Stimulated activated CD8-positive, alpha-beta memory T cell treated with anti-CD3 and anti-CD28 coated beads, Interleukin-12 subunit alpha, Interleukin-12 subunit beta, amount 100 ng/mL, for 4 hours (primary cell): ENCODE measurements at places on chromosomes 4 and X.

DNA sequence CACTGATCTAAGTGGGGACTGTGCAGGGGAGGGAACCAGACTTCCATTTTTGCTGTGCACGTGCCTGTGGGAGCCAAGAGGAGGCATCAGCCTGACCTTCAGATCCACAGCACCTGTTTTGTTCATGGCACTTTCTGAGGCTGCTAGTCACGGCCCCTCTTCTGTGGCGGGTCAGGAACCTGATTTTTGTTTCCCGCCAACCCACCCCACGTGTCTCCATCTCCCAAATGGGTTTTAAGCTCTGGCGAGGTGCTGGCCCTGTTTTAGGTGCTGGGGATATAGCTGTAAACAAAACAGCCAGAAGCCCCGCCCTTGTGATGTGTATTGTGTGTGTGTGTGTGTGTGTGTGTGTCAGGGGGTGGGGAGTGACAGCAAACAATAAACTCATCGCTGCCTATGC lies 60.4 kb upstream of the GRPEL1 start:
- no peak for DNase-seq

- DNase-seq, result no peak
Measured at GRCh38 chr4:46386570-46386969, 3.4 kb downstream of the GABRA2 start.

DNA sequence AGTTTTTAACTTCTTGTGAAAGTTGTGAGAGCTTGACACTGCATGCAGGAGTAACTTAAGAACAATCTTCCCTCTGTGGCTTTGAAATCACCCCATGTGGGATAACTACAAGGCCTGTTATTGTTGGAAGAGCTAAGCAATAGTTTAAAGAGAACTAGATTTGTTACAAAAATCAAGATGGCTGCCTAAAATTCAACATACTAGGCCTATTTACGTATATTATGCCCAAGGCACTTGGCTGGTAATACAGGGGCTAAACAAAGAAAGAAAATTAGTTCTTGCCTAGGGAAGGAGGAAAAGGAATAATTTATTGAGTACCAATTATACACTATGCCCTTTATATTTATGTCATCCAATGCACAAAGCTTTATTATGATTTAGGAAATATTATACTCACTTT lies 36.1 kb downstream of the DMD start:
- no peak for DNase-seq

GRCh38 chrX:36198575-36198974 lies 279.0 kb downstream of the CFAP47 start:
- DNase-seq, result no peak

DNA sequence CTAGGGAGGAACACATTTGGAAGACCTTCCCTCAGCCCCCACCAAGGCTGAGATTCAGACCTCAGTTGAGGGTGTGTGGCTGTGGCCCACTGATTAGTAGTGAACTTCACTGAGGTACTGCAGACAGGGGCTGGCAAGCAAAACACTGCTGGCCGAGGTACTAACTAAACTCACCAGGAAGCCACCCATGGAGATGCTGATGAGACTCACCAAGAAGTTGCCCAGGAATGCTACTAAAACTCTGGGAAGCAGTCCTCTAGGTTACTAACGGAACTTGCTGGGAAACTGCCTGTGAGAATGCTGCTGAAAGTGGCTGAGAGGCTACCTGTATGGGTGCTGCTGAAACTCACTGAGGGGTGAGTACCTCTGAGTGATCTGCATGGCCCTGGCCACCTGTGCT lies 372.4 kb upstream of the RPS6KA3 start:
- DNase-seq, result no peak

- no peak for DNase-seq
Measured at GRCh38 chr4:16846540-16847117, 51.8 kb downstream of the LDB2 start.

GRCh38 chr4:7680731-7681130 lies 246.0 kb upstream of the PSAPL1 start:
- no peak for DNase-seq

DNA sequence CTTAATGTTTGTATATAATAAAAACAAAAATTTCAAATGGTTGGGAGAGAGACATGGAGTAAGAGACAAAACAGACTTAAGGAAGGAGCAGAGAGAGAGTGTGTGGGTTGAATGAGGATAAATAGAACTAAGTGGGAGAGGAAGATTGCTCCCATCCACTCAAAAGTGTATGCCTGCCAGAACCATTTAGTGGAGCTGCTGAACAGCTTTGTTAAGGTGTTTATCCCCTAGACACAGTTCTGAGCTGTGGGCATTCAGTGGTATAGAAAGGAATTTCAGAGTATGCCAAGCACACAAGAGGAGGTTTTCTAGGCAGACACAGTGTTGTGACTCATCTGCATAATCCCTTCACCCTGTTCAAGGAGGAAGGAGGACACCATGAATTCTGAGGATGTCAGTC lies 508.6 kb upstream of the EPHA5 start:
- no peak for DNase-seq

- no peak for DNase-seq
Measured at GRCh38 chr4:20194123-20195013, 57.3 kb upstream of the SLIT2 start.

DNA sequence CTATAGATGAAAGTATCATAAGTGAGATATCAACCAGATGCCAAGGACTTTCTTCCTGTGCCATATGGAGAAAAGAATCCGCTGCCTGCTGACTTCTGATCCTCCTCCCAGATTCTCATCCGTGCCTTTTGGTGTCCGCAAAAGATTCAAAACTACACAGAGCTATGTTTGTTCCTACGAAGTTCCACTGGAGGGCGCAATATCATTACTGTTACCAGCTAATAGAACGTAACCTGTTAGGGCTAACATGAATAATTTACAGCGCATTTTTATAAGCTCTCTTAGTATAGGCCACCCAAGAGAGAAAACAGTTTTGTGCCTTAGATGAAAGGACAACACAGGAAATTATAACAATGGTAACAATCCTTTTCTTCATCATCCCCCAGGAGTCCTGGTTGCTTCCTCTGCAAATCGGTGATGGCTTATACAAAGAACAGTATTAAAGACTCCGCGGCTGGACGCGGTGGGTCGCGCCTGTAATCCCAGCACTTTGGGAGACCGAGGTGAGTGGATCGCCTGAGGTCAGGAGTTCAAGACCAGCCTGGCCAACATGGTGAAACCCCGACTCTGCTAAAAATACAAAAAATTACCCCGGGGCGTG lies 22.8 kb upstream of the CENPVL3 start:
- DNase-seq, result no peak

- DNase-seq, result no peak
Measured at GRCh38 chr4:52196606-52197130, 145.6 kb downstream of the SPATA18 start.

DNA sequence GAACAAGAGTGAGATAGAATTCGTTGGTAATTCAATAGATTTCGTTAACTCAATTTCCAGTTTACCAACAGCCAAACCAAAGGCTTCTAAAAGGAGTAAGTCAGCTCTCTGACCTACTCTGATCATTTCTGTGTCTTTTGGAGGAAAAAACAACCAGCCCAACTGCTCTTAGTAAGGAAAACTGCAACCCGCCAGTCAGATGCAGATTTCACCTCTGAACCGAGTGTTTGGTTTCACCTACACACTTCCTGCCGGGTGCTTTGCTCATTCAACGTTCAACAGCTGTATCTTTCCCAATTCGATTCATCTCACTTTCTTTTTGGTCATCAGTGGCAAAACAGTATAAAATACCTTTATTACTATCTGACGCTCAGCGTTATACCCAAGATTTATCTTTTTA lies 24.5 kb downstream of the TMSB4X start:
- DNase-seq, result no peak

DNA sequence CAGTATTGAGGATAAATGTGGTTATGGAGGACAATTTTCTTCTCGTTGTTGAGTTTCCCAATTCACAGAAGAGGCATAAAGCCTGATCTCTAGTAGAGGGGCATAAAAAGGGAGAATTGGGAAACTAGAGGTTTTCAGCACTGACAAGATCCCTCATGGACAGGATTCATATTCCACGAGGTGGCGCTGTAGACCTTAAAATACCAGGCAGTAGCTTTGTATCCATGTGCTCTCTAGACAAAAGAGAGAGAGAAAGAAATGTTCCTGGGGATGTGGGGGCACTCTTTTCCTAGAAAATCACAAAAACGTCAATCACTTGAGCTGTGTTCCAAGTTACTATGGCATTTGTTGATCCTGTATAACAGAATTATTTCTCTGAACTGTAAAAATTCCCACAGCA lies 128.3 kb downstream of the MAGEE1 start:
- DNase-seq, result no peak

GRCh38 chrX:53190363-53190960 lies 34.5 kb downstream of the KDM5C start:
- no peak for DNase-seq

- DNase-seq, result peak; percentile 5
Measured at GRCh38 chr4:40316782-40317635, 18.1 kb upstream of the CHRNA9 start.
